ENCODE measurements at places on chromosomes 6 and 20.

GRCh38 chr20:19435316-19435715 is 222.9 kb downstream of the SLC24A3 start:
- no peak for DNase-seq

DNA sequence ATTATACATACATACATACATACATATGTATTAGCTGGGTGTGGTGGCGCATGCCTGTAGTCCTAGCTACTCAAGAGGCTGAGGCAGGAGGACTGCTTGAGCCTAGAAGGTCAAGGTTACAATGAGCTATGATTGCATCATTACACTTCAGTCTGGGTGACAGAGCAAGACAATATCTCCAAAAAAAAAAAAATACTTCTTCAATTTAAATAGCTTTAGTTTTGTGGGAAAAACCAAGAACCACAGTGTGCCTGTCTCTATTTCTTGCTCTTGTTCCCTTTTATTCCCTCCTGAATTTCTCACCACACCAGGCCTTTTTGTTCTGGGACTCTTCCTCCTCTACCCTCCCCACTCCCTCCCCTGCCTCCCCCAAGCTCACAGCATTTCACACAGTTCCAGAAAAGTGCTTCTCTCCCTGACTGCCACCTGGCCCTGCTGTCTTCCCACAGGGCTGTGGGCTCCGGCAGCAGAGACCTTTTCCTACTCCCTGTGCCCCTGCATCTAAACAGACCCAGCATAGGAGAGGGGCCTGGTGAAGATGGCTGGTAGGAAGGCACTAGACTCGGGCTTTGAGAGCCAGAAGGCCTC is 1.3 kb downstream of the C20orf203 start:
- DNase-seq = no peak

DNA sequence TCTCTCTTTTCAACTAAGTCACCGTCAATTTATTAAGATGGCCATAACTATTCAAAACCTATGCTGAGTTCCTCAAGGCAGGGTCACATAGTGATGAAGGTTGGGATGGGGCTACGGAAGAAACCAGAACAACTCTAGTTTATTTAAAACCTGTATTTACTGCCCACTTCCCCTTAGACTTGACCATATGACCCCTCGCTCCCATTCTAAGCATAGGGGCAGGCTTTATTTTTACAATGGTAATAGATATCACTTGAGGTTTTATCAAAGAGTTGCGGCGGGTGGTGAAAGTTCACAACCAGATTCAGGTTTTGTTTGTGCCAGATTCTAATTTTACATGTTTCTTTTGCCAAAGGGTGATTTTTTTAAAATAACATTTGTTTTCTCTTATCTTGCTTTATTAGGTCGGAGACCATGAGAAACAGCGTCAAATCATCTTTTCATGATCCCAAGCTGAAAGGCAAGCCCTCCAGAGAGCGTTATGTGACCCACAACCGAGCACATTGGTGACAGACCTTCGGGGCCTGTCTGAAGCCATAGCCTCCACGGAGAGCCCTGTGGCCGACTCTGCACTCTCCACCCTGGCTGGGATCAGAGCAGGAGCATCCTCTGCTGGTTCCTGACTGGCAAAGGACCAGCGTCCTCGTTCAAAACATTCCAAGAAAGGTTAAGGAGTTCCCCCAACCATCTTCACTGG is 5.5 kb downstream of the EDN1 start:
- DNase-seq = no peak

- no peak for DNase-seq
Observed at GRCh38 chr6:117326396-117326795, 61.0 kb downstream of the VGLL2 start.

DNA sequence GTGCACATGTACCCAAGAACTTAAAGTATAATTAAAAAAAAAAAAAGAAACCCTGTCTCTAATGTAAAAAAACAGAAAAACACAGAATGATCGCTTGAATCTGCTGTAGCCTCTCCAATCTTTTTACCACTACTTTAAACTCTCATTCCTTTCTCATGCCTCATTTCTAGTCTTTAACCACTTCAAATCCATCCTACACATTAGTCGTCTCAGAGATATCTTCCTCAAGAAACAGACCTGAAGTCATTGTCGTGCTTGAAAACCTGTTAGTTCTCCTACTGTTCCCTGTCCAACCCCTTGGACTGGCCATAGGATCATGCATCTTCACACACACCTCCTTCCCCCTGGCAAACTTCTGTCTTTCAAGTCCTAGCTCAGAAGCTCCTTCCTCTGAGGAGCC is 112.1 kb upstream of the BCLAF1 start:
- no peak for DNase-seq

- DNase-seq = no peak
Observed at GRCh38 chr6:158714706-158715105, 64.9 kb downstream of the SYTL3 start.

DNA sequence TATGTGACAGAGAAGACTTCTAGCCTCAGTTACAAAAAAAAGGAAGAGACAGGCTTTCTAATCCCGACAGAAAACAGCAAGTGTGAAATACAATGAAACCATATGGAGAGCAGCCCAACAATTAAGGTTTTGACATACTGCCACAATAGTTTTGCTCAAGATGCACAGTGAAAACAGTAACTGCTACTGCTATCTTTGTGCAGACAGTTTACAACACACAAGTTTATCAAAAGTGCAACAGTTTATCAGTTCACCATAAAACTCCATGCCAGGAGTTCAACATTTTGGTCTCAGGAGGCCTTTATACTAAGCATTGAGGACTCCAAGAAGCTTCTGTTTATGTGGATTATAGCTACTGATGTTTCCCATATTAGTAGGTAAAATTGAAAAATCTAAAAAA is 37.6 kb downstream of the GOPC start:
- DNase-seq = no peak

DNA sequence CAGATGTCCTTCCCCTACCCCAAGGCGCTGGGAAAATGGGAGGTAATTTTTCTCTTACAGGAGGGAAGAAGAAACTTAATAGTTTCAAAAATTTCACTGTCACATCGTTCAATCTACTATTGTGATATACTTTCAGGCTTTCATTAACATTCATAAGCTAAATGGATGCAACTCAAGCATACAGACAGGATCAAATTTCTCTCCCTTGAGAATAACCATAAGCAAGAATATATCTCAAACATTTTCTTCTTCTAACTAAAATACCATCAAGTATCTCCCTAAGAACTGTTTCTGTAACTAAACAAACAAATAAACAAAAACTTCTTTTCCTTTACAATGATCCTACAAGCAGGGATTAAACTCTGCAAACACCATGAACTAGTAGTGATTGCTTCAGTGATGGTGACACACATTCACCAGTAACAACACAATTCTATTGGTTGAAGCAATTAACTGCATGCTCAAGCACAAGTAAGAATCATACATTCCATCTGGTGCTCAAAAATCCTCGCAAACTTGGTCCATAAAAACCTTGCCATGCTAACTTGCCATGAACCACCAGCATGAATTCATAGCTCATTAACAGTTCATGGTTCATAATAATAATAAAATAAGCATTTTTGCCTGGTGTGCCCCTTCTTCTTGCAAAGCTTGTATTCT is 183.8 kb downstream of the PTPRK start:
- no peak for DNase-seq

DNA sequence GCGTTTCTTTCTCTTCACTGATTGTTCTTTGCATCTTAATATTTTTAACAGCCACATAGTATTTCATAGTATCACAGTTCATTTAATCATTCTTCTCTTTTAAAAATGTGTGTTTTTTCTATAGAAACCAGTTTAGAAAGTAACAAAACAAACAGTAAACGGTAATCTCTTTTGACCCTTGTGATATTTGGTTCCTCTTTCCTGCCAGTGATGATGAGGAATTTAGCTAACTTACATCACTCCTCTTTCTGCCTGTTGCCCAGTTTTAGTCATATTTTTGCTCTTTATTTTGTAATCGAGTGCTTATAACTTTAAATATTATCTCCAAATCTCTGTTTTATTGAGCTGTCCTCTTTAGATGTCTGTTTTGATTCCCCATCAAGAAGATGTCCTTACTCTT is 38.1 kb upstream of the ZBTB24 start:
- DNase-seq = no peak

GRCh38 chr6:101404775-101405174 is 11.3 kb downstream of the GRIK2 start:
- no peak for DNase-seq

GRCh38 chr6:121951918-121952379 is 447.5 kb upstream of the HSF2 start:
- DNase-seq = no peak

DNA sequence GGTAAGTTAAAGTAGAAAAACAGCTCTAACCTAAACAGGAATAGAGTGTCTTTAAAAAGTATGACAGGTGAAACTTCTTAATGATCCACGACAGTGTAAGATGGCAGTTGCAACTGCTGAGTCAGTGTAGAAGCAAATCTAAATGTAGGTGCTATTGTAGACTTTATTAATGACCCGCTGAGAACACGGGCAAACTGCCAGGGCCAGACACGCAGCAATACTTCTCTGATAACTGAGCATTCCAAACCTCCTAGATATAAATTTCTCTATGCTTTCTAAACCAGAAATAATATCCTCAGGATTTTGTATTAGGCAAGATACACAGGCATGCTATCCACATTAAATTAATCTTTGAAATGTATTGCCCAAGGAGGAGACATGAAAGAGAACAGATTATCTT is 1076.4 kb downstream of the HACE1 start:
- DNase-seq = no peak

Data from cerebellum (tissue), 4 donors.